Activated naive CD4-positive, alpha-beta T cell treated with anti-CD3 and anti-CD28 coated beads, Interleukin-2, amount 10 ng/mL, durations not matched to agents 7 days and 5 days (primary cell): ENCODE measurements at places on chromosomes 4 and X.

GRCh38 chr4:138800421-138800820 lies 215.2 kb upstream of the NOCT start:
- no peak overlapping the region for H3K27ac ChIP-seq
- DNase-seq = no peak
- no peaks in the 10 kb centered on the region for H3K36me3 ChIP-seq
- H3K27me3 ChIP-seq = peaks cover 9% of the 10 kb centered on the region
- no peak overlapping the region for H3K4me3 ChIP-seq
- no peaks in the 10 kb centered on the region for H3K4me1 ChIP-seq

DNA sequence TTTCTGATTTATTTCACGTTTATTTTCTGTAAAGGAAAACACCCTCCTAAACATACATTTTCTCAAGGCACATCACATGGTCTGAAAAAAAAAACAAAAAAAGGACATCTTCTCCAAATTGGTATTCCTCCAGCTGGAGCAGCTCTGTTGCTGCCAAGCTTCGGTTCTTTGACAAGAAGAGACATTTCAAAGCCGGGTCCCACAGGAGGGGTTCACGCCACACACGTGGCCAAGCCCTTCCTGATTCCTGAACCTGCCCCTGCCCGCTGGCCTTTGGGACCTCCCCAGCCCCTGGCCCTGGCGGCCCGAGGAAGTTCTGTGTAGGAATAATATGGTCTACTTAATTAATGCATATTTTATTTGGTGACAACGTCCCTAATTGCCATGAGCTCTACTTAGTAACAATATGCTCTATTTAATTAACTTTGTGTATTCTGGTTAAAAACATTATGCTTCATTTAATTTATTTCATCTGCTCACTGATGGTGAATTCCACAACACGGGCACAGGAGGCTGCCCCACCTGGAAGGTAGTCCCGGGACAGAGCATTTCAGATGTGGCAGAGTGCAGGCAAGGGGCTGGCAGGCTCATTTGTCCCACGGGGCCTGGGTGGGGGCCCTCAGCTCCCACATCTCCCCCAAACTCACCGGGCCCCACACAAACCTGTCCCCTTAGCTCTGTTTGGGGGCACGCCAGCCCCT lies 5.4 kb upstream of the RGS12 start:
- no peak overlapping the region for H3K27ac ChIP-seq
- DNase-seq = no peak
- H3K36me3 ChIP-seq = peaks cover 3% of the 10 kb centered on the region
- H3K4me3 ChIP-seq = no peak overlapping the region

DNA sequence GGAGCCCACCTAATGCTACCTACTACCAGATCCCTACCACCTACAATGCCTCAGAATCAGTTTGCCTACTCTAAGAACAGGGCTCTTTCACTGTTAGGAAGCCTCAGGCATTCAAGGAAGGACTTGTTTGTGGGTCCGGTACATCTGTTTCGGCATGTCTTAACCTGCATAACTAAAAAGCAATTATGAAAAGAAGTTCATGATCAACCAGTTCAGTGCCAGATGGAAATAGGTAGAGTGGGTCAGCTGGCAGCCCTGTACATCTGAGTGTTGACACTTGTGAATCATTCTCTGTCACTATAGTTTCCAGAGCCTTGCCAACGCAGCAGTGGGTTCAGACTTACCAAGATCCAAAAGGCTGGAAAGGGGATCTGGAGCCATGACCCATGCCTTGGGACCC lies 3.3 kb downstream of the TMEM185A start:
- no peak overlapping the region for H3K27ac ChIP-seq
- H3K36me3 ChIP-seq = peaks cover 2% of the 10 kb centered on the region
- DNase-seq = no peak
- no peak overlapping the region for H3K4me3 ChIP-seq
- peaks cover 5% of the 10 kb centered on the region for H3K27me3 ChIP-seq

DNA sequence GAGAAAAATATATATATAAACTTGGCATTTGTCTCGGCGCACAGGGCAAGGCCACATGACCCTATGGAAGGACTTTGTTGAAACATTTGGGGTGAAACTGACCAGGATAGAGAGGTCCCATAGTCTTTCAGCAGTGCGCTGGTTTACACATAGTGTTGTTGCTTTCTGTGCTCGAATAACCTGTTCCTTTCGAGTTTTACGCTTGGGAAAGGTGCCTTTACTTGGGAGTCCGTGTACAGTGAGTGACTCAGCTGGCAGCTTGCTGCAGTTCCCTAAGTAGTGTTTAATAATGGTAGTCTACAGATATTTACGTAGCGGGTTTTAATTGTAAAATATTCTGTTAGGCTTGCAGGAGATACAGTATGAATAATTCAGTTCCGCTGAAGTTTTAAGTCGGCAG lies 578 bp downstream of the APOOL start:
- no peak for DNase-seq
- no peaks in the 10 kb centered on the region for H3K27me3 ChIP-seq
- H3K4me3 ChIP-seq = peak overlapping the region; percentile 83
- H3K27ac ChIP-seq = peak overlapping the region; percentile 85

DNA sequence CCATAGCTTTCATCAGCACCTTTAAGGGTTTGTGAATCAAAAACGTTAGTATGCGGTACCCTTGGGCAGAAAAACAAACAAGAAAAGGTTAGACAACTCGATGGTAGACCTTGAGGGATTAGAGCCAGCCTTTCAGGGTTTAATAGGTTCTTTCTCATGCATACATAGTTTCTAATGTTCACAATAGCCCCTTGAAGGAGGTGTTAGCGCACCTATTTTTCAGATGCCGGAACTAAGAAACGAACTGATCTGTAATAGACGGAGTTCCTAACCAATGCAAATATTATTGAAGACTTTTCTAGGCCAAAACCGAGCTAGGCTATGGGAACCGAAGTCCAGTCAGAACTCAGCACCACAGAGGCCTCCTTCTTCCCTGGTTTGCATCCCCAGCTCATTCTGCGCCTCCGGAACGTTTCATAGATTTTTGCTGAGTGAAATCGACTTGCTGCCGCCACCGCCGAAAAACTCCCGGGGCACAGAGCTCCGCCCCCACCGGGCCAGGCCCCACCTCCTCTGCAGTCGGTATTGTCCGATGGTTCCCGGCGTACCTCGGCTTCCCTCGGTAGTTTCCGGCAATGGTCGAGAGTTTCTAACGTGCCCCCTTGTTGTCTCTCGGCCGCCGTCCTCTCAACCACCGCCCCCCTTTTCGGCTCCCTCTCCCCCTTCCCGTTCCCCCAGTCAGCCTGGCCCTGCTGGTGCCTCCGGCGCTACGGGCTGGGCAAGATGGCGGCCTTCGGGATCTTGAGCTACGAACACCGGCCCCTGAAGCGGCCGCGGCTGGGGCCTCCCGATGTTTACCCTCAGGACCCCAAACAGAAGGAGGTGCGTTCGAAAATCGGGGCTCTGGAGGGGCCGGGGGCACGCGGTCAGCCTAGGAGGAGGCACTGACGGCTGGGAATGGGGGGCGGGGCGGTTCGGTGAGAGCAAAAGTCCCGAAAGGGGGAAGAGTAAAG lies at the start of gene MED12:
TSS of gene MED12 (plus strand) at position 565 of the 953 bp plus-strand sequence. CDS start at position 724, 159 bp downstream.
- peak; percentile 87 for DNase-seq
- H3K4me1 ChIP-seq = peaks cover 35% of the 10 kb centered on the region
- H3K27me3 ChIP-seq = no peaks in the 10 kb centered on the region
- peak within 1 kb of the TSS; percentile 86 for H3K27ac ChIP-seq
- H3K4me3 ChIP-seq = peak within 1 kb of the TSS; percentile 78

- H3K27ac ChIP-seq = peak overlapping the region; percentile 87
- H3K4me3 ChIP-seq = no peak overlapping the region
- peaks cover 14% of the 10 kb centered on the region for H3K36me3 ChIP-seq
- H3K27me3 ChIP-seq = peaks cover 4% of the 10 kb centered on the region
- H3K4me1 ChIP-seq = peaks cover 16% of the 10 kb centered on the region
These were observed 13.5 kb downstream of the TIMP1 start for GRCh38 chrX:47595716-47596251.

DNA sequence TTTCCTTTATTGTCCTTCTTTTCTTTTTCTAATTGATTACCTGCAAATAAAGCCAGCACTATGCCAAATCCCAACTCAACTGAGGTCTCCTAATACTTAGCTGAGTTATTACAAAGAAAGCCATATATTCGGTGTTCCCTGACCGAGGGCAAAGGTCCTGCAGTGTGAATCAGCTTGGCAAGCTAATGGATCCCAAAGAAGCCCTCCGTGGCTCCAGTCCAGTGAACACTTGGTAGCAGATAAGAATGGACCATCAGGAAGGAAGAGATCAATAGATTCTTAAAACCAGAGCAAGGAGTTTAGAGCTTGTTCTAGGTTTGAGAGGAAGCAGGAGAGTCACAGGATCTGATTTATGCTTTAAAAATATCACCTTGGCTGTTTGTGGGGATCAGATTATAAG lies 8.5 kb downstream of the LDB2 start:
- DNase-seq = no peak
- H3K4me3 ChIP-seq = no peak overlapping the region

DNA sequence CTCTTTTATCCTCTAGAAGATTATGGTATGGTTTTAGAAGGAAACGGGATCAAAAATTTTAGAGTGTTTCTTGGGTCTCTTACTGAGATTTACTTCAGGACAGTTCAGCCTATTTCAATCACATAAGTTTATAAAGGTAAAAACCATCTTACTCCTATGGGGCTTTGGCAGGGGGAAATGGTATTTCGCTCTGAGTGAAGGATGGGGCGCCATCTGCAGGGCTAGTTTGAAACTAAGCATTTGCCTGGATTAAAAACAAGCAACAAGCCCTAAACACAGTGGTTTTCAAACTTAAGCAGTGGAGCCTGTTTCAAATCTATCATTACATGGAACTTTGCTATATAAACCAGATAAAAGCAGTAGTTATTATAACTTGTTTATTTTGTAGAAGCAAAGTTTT lies 361.5 kb upstream of the FMR1 start:
- no peak overlapping the region for H3K27ac ChIP-seq
- no peak for DNase-seq
- H3K4me3 ChIP-seq = no peak overlapping the region
- no peaks in the 10 kb centered on the region for H3K36me3 ChIP-seq

DNA sequence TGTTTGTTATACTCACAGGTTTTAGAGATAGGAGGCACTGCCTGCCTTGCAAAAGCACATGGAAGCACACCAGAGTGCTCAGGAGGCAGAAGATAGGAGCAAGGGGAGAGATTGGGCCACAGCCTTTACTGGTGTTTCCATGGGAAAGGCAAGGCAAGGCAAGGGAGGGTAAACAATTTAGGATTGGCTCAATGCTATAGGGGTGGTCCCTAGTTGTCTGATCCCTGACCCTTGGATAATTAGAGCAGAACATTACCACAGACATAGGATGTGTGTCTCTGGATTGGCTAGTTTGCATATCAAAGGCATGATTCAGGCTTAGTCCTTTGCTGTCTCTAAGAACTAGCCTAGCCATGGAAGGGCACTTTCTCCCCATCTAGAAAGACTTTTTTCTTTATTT lies 36.1 kb downstream of the GRXCR1 start:
- no peak overlapping the region for H3K4me3 ChIP-seq
- H3K4me1 ChIP-seq = no peaks in the 10 kb centered on the region
- H3K36me3 ChIP-seq = no peaks in the 10 kb centered on the region
- no peaks in the 10 kb centered on the region for H3K27me3 ChIP-seq

DNA sequence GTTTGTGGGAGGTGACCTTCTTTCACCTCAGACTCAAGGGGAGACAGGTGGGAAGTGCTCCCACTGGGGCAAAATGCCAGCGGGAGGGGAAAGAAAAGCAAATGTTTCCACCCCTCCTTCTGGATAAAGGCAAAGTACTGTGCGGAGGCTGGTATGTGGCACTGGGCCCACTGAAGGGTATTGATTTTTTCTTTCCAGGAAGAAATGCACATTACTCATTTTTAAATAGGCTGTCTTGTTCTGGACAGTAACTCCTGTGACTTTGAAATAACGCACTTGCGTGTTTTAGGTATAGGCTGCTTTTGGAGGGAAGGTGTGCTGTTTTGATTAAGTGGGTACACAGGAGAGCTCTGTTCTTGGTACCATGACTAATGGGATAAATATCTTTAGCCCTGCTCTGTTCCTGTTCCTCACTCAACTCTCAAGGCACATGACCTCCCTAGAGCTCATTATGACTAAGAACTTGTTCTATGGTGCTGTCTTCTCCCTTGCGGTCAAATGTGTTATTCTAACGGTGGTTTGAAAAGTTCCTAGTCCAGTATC lies 40.7 kb upstream of the MBTPS2 start:
- no peak overlapping the region for H3K27ac ChIP-seq
- H3K27me3 ChIP-seq = no peaks in the 10 kb centered on the region
- H3K36me3 ChIP-seq = no peaks in the 10 kb centered on the region
- H3K4me3 ChIP-seq = no peak overlapping the region
- H3K4me1 ChIP-seq = no peaks in the 10 kb centered on the region

- no peaks in the 10 kb centered on the region for H3K36me3 ChIP-seq
- H3K4me1 ChIP-seq = peaks cover 11% of the 10 kb centered on the region
- no peak overlapping the region for H3K27ac ChIP-seq
- DNase-seq = no peak
- no peak overlapping the region for H3K4me3 ChIP-seq
These were observed 5.2 kb upstream of the CBR4 start for GRCh38 chr4:169015186-169015623.

GRCh38 chr4:113446019-113446418 lies 315.5 kb downstream of the CAMK2D start:
- DNase-seq = no peak
- no peaks in the 10 kb centered on the region for H3K27me3 ChIP-seq
- H3K36me3 ChIP-seq = no peaks in the 10 kb centered on the region
- H3K4me3 ChIP-seq = no peak overlapping the region
- peaks cover 5% of the 10 kb centered on the region for H3K4me1 ChIP-seq

GRCh38 chrX:21741869-21742701 lies 15.8 kb downstream of the SMPX start:
- H3K4me1 ChIP-seq = no peaks in the 10 kb centered on the region
- peaks cover 7% of the 10 kb centered on the region for H3K27me3 ChIP-seq
- H3K4me3 ChIP-seq = no peak overlapping the region
- no peak for DNase-seq
- no peak overlapping the region for H3K27ac ChIP-seq

- no peak for DNase-seq
- H3K27ac ChIP-seq = no peak overlapping the region
- no peaks in the 10 kb centered on the region for H3K4me1 ChIP-seq
- peaks cover 4% of the 10 kb centered on the region for H3K27me3 ChIP-seq
These were observed 161.6 kb downstream of the PDGFRA start for GRCh38 chr4:54390670-54391069.
